ENCODE measurements at places on chromosomes 3 and 15.
A peak's percentile ranks its signal among the peaks of the same experiment; 100 is the strongest.

DNA sequence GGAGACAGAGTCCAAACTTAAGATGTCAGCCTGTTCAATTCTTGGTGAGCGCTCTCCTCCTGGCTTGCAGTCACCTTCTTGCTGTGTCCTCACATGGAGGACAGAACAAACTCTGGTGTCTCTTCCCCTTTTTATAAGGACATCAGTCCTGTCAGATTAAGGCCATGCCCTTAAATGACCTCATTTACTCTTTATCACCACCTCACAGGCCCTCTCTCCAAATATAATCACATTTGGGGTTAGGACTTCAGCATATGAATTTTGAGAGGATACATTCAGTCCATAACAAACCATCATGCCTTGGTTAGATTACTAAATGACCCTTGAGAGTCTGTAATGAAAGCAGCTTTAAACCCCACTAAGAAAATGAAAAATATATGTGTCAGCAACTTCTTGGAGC, 175.2 kb downstream of the TAFA4 start:
- DNase-seq, result no peak

GRCh38 chr3:72629191-72629631, 219.0 kb downstream of the SHQ1 start:
- no peak for DNase-seq

- DNase-seq, result no peak
Measured at GRCh38 chr15:80202016-80202315, 49.2 kb downstream of the FAH start.

- DNase-seq, result no peak
Measured at GRCh38 chr3:45597171-45597570, 2.6 kb downstream of the LIMD1 start.

GRCh38 chr3:156413293-156413892, 141.5 kb downstream of the SSR3 start:
- DNase-seq, result no peak

GRCh38 chr3:126285369-126285768, 71.8 kb downstream of the KLF15 start:
- no peak for DNase-seq

- no peak for DNase-seq
Measured at GRCh38 chr3:50297384-50297775, 1.8 kb downstream of the HYAL3 start.

DNA sequence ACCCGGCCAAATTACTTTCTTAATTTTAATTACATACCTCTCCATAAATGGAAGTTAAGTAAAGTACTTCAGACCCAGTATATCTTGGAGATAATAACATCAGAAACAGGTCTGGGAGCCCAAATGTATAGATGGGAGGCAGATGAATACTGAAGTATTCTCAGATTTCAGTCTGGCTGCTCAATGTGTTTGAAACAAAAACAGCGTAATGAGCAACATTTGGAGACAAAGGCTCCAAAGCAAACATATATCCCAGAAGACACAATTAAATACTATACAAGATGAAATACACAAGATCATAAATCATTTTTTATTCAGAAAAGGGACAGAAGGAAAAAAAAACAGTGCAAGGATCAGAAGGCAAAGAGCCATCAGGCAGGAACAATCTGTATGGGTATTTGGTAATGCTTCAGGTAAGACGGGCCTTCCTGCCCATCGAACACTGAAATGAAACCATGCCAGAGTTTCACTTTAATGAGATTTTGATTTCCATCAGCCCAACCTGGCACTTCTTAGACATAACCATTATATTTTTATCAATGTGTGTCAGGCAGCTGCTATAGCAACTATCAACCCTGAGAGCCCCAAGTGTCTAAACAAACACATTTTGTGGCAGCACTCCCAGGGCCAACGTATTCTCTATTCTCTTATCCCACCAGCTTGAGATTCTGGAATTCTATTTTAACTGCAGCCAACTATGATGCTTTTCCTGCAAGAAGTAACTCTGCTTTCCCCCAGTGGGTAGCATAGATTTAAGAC, 210.8 kb downstream of the STT3B start:
- DNase-seq, result peak; percentile 21

- no peak for DNase-seq
Measured at GRCh38 chr15:73608941-73609340, 24.2 kb downstream of the NPTN start.

- peak; percentile 49 for DNase-seq
Measured at GRCh38 chr15:62124176-62124972, 40.7 kb downstream of the C2CD4B start.
